Activated CD4-positive, alpha-beta T cell treated with anti-CD3 and anti-CD28 coated beads, Interleukin-2, amount 50 U/mL, for 16 hours (primary cell): ENCODE measurements at places on chromosomes 2 and 18.

- DNase-seq = no peak
Measured at GRCh38 chr2:23220513-23221094, 164.4 kb upstream of the KLHL29 start.

DNA sequence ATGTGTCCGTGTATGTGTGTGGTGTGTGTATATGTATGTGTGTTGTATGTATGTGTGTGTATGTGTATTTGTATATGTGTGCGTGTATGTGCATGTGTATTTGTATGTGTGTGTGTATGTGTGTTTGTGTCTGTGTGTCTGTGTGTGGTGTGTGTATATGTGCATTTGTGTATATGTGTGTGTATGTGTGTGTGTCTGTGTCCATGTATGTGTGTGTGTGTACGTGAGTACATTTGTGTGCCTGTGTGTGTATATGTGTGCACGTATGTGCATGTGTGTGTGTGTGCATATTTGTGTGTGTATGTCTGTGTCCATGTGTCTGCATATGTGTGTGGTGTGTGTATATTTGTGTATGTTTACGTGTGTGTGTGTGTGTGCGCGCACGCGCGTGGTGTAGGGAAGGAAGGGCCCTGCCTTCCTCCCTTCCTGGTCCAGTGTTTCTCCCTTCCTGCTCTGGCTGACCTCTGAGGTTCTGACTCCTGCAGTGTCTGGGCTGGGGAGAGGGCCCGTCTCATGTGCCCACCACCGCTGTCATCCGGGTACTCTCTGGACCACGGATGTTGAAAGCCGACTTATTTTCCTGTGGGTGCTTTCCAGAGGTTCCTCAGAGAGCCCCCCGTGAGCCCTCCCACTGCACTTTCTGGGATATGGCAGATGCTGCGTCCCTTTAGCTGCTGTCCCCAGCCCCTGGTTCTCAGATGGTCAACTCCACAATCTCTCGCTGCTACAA lies 209.5 kb downstream of the DYSF start:
- no peak for DNase-seq

DNA sequence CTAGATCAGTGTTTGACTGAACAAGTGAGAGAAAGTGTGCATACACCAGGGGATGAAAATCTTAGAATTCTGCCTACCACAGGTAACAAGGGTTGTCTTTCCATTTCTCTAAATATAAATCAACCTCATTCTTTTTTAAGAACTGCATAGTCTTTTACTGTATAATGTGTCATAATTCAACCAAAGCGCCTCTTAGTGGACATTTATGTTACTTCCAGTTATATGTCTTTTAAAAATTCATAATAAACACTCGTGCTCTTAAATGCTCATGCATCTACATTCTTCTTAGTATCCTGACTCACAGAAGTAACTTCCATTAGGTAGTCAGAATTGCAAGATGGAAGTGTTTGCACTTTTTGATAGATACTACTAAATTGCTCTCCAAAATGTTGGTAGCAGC lies 76.2 kb downstream of the CHRNA1 start:
- peak; percentile 52 for DNase-seq

DNA sequence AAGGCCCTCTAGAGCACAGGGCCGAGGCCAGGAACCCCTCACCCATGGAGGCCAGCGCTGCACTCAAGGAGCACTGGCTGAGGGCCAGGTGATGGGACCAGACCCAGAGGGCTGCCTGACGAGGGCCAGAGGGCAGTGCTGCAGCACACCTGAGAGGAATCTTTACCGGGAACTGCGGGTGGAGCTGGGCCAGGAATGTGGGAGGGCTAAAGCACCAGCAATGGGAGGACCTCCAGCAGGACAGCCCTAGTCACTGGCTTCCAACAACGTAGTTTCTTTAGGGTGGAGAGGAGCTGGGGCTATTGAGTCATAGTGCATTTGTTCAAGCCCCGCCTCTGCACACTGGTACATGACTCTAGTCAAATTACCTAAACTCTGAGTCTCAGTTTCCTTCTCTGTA lies 143.4 kb downstream of the TMEM17 start:
- DNase-seq = no peak

- no peak for DNase-seq
Measured at GRCh38 chr2:224948859-224949258, 93.4 kb downstream of the DOCK10 start.

DNA sequence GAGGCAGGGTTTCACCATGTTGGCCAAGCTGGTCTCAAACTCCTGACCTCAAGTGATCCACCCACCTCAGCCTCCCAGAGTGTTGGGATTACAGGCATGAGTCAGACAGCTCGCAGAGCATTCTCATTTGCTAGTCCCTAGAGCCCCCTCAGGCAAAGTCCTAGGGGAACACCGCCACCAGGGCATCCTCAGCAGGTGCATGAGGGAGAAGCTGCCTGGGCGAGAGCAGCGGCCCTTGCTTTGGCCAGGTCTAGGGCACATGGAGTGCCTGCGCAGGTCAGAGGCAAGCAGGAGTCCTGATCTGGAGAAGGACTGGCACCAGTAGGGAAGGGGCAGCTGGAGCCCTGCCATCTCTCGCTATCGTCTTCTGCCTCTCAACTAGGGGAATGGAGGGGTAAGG lies 32.4 kb downstream of the NGEF start:
- no peak for DNase-seq

DNA sequence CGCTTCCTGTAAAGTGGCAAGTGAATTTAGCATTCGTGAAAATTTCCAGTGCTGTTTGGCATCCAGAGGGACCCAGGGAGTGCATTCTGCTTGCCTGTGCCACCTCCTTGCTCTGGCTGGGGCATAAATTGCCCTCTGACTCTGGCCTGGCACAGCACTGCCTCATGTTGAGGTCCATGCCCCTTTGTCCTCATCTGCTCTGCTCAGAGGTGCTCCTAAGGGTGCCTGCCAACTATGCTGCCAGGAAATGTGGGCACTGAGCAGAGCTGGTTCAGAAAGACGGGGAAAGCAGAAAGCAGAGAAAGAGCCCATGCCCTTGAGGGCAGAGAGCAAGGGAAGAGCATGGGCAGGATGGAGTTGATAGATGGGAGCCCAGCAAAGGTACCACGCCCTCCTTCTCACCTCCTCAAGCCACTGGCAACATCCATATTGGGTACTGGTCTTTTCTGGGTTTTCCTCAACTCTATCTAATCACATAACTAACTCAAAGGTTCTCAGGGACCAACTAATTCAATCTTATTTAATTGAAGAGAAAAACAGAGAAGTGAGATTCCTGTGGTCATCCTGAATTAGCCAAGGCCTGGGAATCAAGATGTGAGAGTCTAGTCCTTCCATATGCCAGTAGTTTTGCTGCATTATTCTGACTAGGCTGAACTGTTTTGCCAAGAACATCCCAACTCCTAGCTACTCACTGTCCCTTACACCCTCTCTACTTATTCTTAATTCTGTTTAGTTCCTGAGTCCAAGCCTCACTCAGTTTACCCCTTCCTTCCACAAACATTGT lies 441.5 kb upstream of the TNP1 start:
- DNase-seq = no peak

GRCh38 chr2:241373446-241373845 lies 17.4 kb downstream of the FARP2 start:
- DNase-seq = no peak

- no peak for DNase-seq
Measured at GRCh38 chr2:240507060-240507777, 50.6 kb downstream of the ANKMY1 start.

- no peak for DNase-seq
Measured at GRCh38 chr2:2558476-2558875, 227.4 kb upstream of the MYT1L start.

DNA sequence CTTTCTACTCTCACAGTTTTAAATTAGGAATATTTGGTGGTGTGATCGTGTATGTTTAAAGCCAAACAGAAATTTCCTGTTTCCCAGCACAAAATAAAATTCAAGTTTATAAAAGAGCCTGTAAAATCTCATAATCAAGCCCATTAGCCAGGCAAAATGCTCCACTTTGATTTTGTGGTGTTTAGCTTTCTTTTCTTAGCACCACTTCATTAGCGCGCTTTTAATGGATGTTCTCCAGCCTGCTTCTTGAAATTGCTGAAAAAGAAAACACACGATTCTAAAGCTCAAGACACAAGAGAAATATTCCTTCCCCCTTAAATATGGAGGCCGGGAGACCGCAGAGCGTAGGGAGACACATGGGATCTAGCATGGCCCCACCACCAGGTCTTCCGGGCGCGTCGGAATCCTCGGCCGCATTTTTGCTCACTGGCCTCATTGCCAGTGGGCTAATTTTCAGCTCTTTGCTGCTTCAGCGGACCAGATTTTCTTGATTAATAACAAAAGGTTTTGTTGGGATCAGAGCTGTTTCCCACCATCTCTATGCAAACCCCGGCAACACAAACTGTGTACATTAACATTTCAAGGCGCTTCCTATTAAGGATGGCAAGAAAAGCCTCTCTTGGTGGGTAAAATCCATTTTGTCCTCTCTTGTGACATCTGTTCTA lies 40.4 kb upstream of the ID2 start:
- DNase-seq = no peak

DNA sequence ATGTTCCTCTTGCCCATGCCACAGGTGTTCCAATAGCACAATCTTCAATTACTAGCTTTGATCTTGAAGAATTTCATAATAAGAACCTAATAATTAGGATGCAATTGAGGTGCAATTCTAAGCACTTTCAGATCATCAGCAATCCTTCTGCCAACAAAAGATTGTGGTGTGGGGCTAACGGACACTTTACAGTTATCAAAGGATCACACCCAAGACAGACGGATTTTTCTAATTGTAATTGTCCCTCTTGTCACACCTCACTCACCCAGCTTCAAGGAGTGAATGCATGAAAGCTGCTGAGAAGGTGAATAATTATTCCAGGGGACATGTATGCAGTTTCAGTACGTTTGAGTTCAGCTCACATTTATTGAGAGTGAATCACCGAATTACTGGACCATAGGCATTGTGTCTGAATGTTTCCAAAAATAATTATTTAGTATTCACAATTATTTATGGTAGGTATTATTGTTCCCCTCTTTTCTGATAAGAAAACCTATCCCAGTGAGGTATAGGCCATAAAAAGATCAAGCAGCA lies 438.5 kb upstream of the TRIB2 start:
- no peak for DNase-seq

- DNase-seq = no peak
Measured at GRCh38 chr2:233148354-233148753, 88.2 kb downstream of the INPP5D start.
